Fibroblast of skin of back (primary cell): ENCODE measurements at places on chromosomes 2 and 18.

GRCh38 chr2:20447437-20448245, 767 bp downstream of the RHOB start:
- DNase-seq = peak; percentile 43

DNA sequence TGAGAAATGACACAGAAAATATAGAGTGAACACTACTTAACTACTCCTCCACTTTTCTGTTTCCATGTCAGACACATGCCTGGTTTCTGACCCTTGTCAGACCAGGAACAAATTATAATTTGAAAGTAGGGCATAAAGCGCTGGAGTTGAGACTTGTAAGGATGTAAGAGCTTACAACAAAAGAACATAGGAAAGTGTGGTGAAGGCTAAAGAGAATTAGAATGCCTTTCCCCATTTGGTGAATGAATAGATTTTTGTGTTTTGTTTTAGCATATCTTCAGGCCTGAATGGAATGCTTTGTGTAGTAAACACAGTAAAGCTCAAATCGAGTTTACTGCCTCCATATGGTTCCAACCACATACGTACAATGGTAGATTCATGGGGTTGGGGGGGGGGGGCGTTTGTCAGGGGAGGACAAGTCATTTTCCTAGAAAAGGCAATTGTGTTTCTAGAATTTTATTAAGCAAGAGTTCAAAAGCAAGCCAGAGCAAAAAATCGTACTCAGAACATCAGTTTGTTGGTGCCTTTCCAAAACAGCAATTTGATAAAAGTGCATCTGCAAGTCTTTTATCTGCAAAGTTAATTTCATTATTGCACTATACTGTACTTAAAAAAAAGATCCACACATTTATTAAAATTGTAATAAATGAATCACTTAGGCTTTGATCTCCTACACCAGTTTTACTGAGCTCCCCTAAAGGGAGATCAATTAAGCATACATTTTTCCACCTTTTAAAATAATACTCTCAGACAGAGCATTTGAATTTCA, 30.9 kb downstream of the NRXN1 start:
- DNase-seq = no peak

DNA sequence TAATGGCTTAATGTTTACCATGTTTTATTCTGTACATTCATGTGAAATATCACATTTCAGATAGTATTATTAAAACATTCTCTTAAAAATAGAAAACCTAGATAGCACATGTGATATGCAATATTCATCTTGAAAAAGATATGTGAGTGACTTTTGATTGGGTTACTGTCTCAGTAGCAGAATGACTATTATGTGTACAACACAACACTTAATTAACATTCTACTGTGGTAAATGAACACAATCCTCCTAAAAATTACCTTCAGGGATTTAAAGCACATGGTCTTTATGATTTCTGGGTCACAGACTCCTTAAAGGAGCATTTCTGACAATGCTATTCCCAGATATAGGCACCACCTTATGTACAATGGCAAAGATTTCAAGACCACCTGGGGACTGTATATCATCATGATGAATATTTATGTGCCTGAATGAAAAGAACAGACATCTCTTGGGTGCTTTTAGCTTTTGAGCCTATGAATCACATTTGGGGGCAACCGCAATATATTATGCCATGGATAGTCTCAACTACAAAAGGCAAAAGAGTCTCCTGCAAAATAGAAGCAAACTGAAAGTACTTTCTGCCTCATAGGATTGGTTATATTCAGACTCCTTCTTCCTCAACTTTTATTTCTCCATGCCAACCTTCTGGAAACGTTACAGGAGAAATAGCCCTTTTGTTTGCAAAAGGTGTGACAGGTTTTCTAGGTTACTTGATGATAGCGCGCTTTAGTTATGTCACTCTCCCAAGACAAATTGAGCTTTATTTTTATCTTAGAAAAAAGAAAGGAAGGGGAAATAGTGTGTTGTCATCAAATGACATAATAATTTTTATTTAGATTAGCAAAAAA, 259.0 kb downstream of the CALCRL start:
- DNase-seq = no peak

DNA sequence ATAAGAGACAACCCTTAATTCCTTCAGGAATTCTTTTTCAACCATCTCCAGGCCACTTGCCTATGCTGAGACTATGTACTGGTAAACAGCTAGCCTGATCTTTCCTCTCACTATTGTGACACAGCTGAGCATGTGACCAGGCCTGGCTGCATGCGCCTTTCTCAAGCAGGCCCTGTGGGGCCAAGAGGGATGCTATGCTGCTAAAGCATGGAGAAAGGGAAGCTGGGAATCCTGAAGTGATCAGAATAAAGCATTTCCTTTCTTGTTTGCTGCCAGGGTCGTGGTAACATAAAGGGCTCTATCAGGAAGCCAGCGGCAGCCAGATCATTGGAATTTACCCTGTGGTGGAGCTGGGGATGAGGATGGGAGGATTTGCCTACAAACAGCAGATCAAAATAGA, 29.8 kb upstream of the LCLAT1 start:
- DNase-seq = no peak

DNA sequence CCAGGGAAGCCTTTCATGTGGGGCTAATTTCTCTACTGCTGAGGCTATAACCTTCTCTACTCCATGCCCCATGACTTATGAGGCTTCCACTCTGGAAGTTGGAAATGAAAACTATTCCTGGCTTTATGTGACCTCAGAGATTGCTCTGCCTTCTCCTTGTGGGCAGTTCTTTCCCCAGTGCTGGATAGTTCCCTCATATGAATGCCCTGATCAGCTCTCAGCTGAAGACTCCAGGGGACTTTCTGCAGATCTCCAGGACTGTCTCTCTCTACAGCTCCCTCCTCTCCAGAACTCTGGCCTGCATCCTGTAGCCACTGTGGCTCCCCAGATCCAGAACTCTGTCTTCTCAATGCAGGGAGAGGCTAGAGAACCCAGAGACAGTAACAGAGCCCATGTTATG, 235.1 kb downstream of the SEPTIN10 start:
- no peak for DNase-seq

DNA sequence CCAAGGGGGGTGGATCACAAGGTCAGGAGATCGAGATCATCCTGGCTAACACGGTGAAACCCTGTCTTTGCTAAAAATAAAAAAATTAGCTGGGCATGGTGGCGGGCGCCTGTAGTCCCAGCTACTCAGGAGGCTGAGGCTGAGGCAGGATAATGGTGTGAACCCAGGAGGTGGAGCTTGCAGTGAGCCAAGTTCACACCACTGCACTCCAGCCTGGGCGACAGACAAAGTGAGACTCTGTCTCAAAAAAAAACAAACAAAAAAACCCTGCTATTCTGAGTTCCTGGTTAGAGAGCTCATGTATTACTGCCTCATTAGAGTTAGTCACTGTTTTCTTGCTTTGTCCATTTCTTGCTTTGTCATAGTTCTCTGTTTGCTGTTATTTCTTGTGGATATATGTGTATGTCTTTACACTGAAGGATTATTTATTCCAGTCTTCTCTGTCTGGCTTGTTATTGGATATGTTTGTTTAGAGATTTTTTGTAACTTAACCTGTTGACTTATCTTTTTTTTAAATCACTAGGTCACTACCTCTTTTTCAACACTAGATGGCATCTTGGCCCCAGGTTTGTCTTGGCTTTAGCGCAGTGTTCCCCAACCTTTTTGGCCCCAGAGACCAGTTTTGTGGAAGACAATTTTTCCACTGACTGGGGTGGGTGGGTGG, 17.0 kb downstream of the TTLL4 start:
- DNase-seq = peak; percentile 38

- no peak for DNase-seq
Measured at GRCh38 chr2:238847419-238847801, 475 bp upstream of the TWIST2 start.

GRCh38 chr2:221025398-221025797, 546.7 kb downstream of the EPHA4 start:
- DNase-seq = no peak

- peak; percentile 28 for DNase-seq
Measured at GRCh38 chr2:30511122-30512083, 64.4 kb downstream of the LCLAT1 start.

DNA sequence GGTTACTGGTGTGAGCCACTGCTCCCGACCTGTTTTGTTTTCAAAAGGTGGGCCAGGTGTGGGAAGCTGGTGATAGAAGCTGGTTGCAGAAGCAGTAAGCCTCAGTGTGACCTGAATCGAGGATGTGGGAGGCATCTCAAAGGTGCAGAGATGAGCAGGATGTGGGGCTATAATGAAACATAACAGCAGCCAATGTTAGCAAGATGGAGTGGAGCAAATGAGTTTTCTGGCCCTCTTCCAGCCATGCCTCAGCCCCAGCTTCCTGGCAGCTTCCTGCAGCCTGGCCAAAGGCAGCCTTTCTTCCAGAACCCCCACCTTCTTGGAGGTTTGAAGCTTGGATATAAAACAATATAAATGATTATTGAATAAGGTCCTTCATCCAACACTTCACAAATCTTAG, 184.8 kb downstream of the NCK2 start:
- no peak for DNase-seq

- no peak for DNase-seq
Measured at GRCh38 chr2:86556508-86556907, 6.7 kb downstream of the CHMP3 start.
